ENCODE measurements at places on chromosomes 11 and 22.

DNA sequence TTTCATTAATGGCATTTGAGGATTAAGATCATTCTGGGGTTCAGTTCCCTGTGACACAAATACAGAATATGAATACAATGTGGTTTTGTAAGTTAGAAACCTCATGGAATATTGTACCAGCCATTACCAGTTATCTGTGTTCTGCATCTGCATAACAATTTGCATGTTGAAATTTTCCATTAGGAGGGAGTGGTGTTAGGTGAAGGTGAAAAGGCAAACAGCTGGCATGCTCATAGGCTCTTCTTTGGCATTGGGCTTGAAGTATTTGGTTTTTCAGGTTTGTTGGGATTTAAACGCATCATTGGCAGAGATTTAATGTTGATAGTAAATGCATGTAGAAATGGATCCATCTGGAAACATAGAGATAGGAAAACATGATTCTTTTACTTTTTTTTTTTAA lies 18.6 kb downstream of the RTN3 start:
- H3K4me1 ChIP-seq, result peaks cover 2% of the 10 kb centered on the region
- H3K36me3 ChIP-seq, result no peaks in the 10 kb centered on the region
- no peak overlapping the region for H3K4me3 ChIP-seq
- no peaks in the 10 kb centered on the region for H3K27me3 ChIP-seq

DNA sequence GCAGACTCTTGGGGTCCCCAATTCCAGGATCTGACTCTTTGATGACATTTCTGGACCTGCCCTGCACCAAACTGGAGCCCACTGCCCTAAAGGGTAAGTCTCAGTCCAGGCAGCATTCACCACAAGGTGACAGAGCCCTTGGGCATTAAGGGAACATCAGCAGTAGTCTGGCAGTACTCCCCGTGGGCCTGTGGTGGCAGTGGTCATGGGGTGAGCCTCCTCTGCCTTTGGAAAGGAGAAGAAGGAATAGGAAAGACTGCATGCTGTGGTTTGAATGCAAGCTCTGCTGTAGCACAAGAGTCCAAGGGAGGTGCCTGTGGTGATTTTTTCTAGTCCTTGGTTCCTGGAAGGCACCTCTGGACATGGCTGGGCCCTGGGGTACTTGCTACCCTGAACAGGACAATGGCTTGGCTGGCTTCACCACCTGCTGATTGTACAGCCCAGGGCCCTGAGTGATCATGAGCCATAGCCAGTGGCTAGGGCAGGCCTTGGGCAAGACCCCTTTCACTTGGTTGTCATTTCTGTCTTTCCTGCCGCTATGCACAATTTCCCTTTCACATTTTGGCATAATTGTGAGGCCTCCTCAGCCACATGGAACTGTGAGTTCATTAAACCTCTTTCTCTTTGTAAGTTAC lies 160.7 kb upstream of the GRIA4 start:
- no peak overlapping the region for H3K4me3 ChIP-seq
- H3K4me1 ChIP-seq, result no peaks in the 10 kb centered on the region
- no peaks in the 10 kb centered on the region for H3K36me3 ChIP-seq
- no peak for DNase-seq
- H3K27ac ChIP-seq, result no peak overlapping the region

DNA sequence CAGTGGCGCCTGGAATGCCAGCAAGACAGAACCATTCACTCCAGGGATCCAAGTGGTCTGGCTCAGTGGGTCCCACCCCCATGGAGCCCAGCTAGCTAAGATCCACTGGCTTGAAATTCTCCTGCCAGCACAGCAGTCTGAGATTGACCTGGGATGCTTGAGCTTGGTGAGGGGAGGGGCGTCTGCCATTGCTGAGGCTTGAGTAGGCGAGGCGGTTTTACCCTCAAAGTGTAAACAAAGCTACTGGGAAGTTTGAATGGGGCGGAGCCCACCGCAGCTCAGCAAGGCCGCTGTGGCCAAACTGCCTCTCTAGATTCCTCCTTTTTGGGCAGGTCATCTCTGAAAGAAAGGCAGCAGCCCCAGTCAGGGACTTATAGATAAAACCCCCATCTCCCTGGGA lies 125.7 kb upstream of the DDI1 start:
- DNase-seq, result no peak
- no peaks in the 10 kb centered on the region for H3K4me1 ChIP-seq
- no peaks in the 10 kb centered on the region for H3K36me3 ChIP-seq
- no peaks in the 10 kb centered on the region for H3K27me3 ChIP-seq

GRCh38 chr11:125327518-125328224 lies 163.1 kb downstream of the PKNOX2 start:
- no peak overlapping the region for H3K27ac ChIP-seq
- no peaks in the 10 kb centered on the region for H3K4me1 ChIP-seq
- peak; percentile 21 for DNase-seq
- no peaks in the 10 kb centered on the region for H3K27me3 ChIP-seq
- H3K4me3 ChIP-seq, result no peak overlapping the region
- no peaks in the 10 kb centered on the region for H3K36me3 ChIP-seq

DNA sequence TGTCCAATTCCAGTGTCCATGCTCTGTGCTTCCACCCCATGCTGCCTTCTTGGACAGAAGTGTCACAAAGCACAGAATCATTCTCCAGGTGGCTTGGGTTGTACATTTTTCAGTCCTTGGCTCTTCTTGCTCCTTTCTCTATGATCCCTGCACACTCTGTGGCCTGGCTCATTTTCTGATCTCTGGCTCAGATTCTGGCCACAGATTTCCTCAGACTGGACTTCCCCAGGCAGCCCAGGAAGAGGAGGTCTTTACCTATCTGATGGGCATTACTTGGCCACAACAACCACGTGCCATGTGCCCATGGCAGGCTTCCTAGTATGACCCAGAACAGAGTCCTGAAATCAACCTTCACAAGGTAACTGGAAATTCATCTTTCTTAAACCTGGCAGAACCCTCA lies 27.2 kb downstream of the SYTL2 start:
- H3K4me1 ChIP-seq, result no peaks in the 10 kb centered on the region
- no peaks in the 10 kb centered on the region for H3K36me3 ChIP-seq
- H3K27me3 ChIP-seq, result no peaks in the 10 kb centered on the region
- DNase-seq, result no peak
- no peak overlapping the region for H3K27ac ChIP-seq

- H3K4me1 ChIP-seq, result no peaks in the 10 kb centered on the region
- no peak overlapping the region for H3K4me3 ChIP-seq
- peak; percentile 42 for DNase-seq
- no peak overlapping the region for H3K27ac ChIP-seq
- H3K27me3 ChIP-seq, result no peaks in the 10 kb centered on the region
- H3K36me3 ChIP-seq, result no peaks in the 10 kb centered on the region
These were observed 429.6 kb downstream of the BRD1 start for GRCh38 chr22:49398115-49398514.

- H3K36me3 ChIP-seq, result peaks cover 3% of the 10 kb centered on the region
- H3K27me3 ChIP-seq, result no peaks in the 10 kb centered on the region
- no peak overlapping the region for H3K4me3 ChIP-seq
- no peaks in the 10 kb centered on the region for H3K4me1 ChIP-seq
- no peak overlapping the region for H3K27ac ChIP-seq
- no peak for DNase-seq
These were observed 20.3 kb upstream of the NLRP6 start for GRCh38 chr11:257766-258493.

DNA sequence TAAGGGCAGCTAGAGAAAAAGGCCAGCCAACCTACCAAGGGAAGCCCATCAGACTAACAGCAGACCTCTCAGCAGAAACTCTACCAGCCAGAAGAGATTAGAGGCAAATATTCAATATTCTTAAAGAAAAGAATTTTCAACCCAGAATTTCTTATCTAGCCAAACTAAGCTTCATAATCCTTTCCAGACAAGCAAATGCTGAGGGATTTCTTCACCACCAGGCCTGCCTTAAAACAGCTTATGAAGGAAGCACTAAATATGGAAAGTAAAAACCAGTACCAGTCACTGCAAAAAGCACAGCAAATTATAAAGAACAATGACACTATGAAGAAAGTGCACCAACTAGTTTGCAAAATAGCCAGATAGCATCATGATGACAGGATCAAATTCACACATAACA lies 30.6 kb upstream of the CASP12 start:
- no peaks in the 10 kb centered on the region for H3K27me3 ChIP-seq
- H3K36me3 ChIP-seq, result no peaks in the 10 kb centered on the region
- H3K4me1 ChIP-seq, result no peaks in the 10 kb centered on the region
- no peak overlapping the region for H3K4me3 ChIP-seq

DNA sequence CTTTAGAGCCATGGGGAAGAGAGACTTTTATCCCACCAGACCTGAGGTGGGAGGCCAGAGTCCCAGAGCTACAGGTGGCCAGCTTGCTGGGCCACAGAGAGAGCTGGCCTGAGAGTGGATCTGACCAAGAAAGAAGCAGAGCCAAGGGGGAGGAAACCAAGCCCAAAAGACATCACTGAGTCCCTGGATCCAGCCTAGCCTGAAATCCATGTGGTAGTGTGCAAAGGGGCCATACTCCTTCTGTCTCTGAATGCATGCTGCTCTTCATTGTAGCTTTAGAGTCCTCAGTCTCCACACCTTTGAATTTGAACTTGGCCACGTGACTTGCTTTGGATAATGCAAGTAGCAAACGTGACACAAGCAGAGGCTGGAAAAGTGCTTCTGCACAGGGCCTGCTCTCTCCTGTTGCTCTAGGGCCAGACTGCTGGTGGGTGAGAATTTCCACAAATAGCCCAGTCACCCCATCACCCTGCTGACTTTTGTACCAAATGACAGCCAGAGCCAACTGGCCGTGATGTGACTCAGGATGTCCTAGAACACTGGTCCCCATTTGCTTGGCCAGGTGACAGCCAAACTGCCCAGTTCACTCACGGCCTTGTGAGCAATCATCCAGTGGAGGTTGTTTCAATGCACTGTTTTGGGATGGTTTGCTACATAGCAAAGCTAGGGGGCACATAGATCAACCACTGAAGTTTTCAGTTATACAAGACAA lies 93.6 kb downstream of the DHCR7 start:
- H3K4me1 ChIP-seq, result no peaks in the 10 kb centered on the region
- H3K27ac ChIP-seq, result no peak overlapping the region
- H3K27me3 ChIP-seq, result no peaks in the 10 kb centered on the region
- no peak overlapping the region for H3K4me3 ChIP-seq

- no peaks in the 10 kb centered on the region for H3K4me1 ChIP-seq
- no peak overlapping the region for H3K4me3 ChIP-seq
- H3K27me3 ChIP-seq, result no peaks in the 10 kb centered on the region
- no peak overlapping the region for H3K27ac ChIP-seq
- H3K36me3 ChIP-seq, result no peaks in the 10 kb centered on the region
- peak; percentile 37 for DNase-seq
These were observed 27.6 kb upstream of the SLC35C1 start for GRCh38 chr11:45777127-45777969.

GRCh38 chr11:127738771-127739286 lies 738.3 kb upstream of the KIRREL3 start:
- DNase-seq, result no peak
- no peaks in the 10 kb centered on the region for H3K36me3 ChIP-seq
- no peaks in the 10 kb centered on the region for H3K27me3 ChIP-seq
- no peaks in the 10 kb centered on the region for H3K4me1 ChIP-seq

DNA sequence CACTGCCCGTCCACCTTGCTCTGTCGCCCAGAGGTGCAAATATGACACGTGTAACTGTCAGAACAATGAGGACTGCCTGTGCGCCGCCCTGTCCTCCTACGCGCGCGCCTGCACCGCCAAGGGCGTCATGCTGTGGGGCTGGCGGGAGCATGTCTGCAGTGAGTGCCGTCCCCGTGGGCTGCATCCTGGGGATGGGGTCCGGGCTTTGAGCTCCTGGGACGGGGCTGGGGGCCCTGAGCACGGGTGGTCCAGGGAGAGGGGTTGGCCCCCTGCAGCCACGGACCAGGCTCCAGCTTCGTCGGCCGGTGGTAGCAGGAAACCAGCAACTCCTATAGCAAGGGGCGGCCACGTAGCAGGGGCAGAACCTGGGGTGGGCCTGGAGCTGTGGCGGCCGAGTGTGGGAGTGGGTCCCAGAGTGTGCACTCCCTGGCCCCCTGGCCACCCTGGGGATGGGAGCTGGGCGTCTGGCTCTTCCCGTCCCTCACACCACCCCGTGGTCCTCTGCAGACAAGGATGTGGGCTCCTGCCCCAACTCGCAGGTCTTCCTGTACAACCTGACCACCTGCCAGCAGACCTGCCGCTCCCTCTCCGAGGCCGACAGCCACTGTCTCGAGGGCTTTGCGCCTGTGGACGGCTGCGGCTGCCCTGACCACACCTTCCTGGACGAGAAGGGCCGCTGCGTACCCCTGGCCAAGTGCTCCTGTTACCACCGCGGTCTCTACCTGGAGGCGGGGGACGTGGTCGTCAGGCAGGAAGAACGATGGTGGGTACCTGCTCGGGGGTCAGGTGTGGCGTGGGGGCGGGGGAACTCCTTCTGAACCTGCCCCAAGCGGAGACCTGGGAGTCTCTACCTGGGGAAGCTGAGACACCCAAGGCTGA lies 10.1 kb downstream of the MUC2 start:
- H3K27ac ChIP-seq, result no peak overlapping the region
- no peak overlapping the region for H3K4me3 ChIP-seq
- DNase-seq, result no peak
- no peaks in the 10 kb centered on the region for H3K4me1 ChIP-seq

GRCh38 chr11:118186346-118187107 lies 10.1 kb upstream of the SCN2B start:
- H3K36me3 ChIP-seq, result no peaks in the 10 kb centered on the region
- H3K4me3 ChIP-seq, result no peak overlapping the region
- H3K27me3 ChIP-seq, result no peaks in the 10 kb centered on the region
- no peaks in the 10 kb centered on the region for H3K4me1 ChIP-seq

DNA sequence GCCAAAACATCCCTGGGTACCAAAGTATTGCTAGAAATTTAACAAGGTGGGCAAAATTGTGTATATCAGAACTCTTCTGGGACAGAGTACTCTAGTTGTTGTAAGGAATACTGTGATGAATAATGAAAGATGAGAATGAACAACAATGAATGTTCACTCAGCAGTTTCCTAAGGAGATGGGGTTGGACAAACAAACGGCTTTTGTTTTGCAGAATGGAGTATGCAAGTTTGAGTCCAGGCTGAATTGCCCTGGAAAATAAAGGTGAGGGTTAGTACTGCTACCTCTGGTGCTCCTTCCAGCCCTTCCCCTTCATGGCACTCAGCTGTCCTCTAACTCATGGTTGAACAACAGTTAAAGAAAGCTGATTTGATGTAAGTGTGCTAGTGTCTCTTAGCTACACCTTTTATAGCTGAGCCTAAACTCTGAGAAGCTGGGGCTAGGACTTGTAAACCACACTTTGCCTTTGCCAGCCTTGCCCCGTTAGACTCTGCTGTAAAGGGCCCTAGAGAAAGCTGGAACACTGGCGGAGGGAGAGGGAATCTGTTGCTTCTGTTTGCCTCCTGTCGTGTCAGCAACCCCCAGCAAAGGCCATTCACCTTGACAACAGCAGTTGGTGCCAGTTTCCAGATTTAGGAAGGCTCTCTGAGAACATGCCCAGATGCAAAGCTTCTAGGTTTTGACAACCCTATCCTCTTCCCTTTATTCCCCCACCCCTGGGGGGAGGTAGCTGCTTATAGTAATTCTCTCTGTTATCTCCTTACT lies 41.2 kb upstream of the POLD3 start:
- H3K36me3 ChIP-seq, result no peaks in the 10 kb centered on the region
- no peak overlapping the region for H3K27ac ChIP-seq
- H3K4me3 ChIP-seq, result no peak overlapping the region
- no peak for DNase-seq
- no peaks in the 10 kb centered on the region for H3K27me3 ChIP-seq

- no peak overlapping the region for H3K4me3 ChIP-seq
- DNase-seq, result no peak
- H3K27me3 ChIP-seq, result no peaks in the 10 kb centered on the region
- no peak overlapping the region for H3K27ac ChIP-seq
- no peaks in the 10 kb centered on the region for H3K4me1 ChIP-seq
- H3K36me3 ChIP-seq, result no peaks in the 10 kb centered on the region
These were observed 359.5 kb upstream of the C11orf87 start for GRCh38 chr11:109062445-109062844.
